ENCODE measurements at places on chromosomes 4 and X.
A peak's percentile ranks its signal among the peaks of the same experiment; 100 is the strongest.

GRCh38 chrX:108064613-108065012, 19.7 kb downstream of the VSIG1 start:
- no peak for DNase-seq

GRCh38 chr4:101973361-101973760, 182.8 kb downstream of the BANK1 start:
- no peak for DNase-seq

GRCh38 chr4:125639182-125639621, 324.4 kb downstream of the FAT4 start:
- DNase-seq: no peak

DNA sequence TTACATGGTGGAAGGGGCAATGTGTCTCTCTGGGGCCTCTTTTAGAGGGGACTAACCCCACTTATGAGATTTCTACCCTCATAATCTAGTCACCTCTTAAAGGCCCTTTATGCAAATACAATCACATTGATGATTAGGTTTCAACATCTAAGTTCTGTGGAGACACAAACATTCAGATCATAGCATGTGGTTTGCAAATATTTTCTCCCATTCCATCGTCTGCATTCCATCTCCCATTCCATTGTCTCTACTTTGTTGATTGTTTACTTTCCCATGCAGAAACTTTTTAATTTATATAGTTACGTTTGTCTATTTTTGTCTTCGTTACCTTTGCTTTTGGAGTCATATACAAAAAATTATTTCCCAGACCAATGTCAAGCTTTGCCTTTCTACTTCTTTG, 927.5 kb upstream of the INTU start:
- DNase-seq: no peak

GRCh38 chr4:76943129-76943620, 6.4 kb upstream of the SEPTIN11 start:
- DNase-seq: no peak

DNA sequence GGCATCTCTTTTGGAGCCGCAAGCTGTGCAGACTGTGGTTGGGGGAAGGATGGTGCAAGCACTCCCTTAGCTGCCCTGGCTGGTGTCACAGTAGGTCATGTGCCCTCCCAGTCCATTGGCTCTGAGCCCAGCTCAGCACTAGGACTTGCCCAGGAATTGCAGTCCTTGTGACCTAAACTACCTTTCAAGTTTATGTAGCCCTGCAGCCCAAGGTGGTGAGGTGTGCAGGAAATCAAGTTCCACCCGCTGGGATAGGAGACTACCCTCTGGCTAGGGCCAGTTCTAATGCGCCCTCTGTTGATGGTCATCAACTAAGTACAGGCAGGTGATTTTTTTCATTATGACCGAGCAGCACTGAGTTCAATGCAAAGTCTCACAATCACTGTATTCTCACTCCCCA, 335.2 kb downstream of the UBE2NL start:
- DNase-seq: no peak

- no peak for DNase-seq
Observed at GRCh38 chr4:80268936-80269335, 2.5 kb downstream of the FGF5 start.

DNA sequence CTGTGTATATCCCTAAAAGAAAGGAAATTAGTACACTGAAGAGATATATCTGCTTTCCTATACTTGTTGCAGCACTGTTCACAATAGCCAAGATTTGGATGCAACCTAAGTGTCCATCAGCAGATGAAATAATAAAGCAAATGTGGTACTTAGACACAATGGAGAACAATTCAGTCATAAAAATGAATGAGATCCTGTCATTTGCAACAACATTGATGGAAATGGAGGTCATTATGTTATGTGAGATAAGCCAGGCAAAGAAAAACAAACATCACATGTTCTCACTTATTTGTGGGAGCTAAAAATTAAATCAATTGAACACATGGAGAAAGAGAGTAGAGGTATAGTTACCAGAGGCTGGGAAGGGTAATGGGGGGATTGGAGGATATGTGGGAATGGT, 611.9 kb downstream of the STPG2 start:
- no peak for DNase-seq

GRCh38 chrX:121864561-121864960, 817.2 kb downstream of the GLUD2 start:
- DNase-seq: no peak

- DNase-seq: no peak
Observed at GRCh38 chr4:189845145-189845846, 95.4 kb upstream of the FRG1 start.

- no peak for DNase-seq
Observed at GRCh38 chr4:16029262-16029661, 54.6 kb downstream of the PROM1 start.

- no peak for DNase-seq
Observed at GRCh38 chrX:77622233-77622632, 163.8 kb downstream of the ATRX start.

- no peak for DNase-seq
Observed at GRCh38 chrX:76420237-76420636, 7.3 kb upstream of the MAGEE1 start.

DNA sequence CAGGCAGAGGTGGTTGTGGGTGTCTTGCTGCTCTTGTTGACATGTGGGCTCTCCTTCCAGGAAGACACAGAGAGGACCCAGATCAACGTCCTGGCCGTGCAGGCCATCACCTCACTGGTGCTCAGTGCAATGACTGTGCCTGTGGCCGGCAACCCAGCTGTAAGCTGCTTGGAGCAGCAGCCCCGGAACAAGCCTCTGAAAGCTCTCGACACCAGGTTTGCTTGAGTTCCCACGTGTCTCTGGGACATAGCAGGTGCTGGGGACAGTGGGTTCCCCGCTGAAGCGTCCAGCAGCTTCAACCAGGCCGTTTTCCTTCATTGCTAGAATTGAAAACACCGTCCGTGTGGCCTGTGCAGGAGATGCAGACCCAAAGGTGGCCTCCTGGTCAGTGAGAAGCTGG, 25.6 kb upstream of the MSANTD1 start:
- DNase-seq: no peak

GRCh38 chr4:2305766-2306501, 44.0 kb upstream of the MXD4 start:
- no peak for DNase-seq

DNA sequence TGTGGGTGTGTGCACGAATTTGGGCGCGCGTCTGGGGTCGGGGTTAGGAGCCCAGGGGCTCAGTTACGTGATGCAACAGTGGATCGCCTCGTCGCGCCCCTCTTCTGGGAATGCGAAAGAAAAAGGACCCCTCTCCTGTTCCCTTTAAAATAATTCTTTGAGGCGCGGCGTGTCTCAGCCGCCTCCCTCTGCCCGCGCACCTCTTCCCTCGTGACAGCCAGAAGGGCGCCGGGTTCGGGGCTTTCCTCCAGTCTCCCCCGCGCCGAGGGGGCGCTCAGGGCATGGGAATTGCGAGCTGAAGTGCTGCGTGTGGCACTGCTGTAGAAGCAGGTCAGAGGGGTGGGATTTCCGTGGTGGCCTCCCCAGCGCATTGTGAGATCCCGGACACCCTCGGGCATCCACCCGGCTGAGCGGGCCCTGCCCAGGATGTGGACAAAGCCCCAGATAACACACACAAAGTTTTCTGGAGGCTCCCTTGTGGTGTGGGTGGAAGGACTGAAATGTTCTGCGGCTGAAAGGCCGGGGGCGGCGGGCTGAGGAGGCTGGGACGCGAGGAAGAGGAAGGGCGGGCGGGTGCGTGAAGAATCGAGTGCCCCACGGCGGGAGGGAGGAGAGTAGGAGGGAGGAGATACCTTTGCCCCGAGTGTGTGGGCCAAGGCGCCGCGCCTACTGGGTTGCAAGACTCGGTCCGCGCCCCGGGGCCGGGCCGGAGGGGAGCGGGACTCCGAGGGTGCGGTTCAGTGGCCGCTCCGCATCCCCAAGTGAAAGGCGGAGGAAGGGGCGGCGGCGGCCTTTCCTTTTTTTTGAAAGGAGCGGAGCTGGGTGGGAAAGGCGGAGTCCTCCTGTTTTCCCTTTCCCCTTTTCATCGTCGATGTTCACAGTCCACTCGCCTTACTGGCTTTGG, 752 bp downstream of the SEPTIN11 start:
- DNase-seq: peak; percentile 75

DNA sequence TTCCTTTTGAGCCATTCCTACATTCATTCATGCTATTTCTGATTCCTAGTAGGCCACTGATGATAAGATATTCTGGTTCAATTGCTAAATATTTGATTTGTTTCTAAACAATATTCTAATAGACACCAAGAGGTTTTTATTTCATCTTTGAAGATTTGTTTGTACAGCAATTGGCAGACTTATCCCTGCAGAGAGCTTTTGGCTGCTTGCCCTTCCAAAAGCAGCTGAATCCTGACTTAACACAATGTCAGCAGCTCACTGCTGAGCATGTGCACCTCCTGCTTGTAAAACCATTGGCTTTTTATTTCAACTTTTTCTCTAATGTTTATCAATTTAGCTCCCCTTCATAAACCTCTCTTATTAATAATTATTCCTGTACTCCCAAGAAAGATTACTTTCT, 45.3 kb downstream of the MMRN1 start:
- no peak for DNase-seq

DNA sequence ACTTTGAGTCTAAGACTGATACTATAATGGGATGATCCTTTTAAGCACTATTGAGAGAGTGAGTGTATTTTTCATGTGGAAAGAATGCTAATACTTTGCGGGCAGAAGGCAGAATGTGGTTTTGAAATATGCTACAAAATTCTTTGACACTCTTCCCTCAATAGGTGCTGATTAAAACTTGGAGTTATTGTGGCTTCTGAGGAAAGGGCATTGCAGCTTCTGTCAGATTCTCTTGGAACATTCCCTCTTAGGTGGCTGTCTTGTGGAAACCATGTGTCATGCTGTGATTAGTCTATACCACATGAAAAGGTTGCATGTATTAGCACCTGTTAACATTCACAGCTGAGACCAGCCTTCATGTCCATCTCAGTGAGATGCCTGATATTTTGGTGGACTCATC, 547.0 kb downstream of the STIM2 start:
- no peak for DNase-seq

- DNase-seq: no peak
Observed at GRCh38 chr4:183321516-183321915, 710 bp downstream of the CLDN24 start.

- peak; percentile 76 for DNase-seq
Observed at GRCh38 chrX:49155243-49155899, 7.2 kb upstream of the MAGIX start.

- no peak for DNase-seq
Observed at GRCh38 chrX:88988796-88989195, 241.8 kb downstream of the CPXCR1 start.

- DNase-seq: no peak
Observed at GRCh38 chr4:3875466-3875865, 109.3 kb downstream of the ADRA2C start.

- DNase-seq: no peak
Observed at GRCh38 chrX:17053502-17053901, 107.0 kb downstream of the REPS2 start.

DNA sequence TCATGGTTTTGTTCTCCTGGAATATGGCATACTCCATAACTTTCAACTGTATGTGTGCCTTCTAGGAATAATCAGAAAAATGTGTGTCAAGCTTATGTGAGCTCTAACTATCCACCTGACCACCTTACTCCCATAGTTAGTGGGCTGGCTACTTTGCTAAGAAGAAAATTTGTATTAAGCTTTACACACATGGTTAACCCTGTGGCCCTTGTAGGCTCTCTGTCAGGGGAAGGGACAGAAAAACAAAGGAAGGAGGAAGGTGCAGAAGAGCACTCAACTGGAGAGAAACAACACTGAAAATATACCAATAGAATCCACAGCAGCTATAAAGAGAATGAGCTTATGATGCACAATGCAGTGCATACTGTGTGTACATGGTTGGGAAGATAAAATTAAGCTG, 84.6 kb downstream of the PPP3CA start:
- DNase-seq: no peak

- DNase-seq: no peak
Observed at GRCh38 chrX:9738151-9738550, 27.5 kb downstream of the GPR143 start.

- no peak for DNase-seq
Observed at GRCh38 chr4:182354867-182355266, 111.7 kb downstream of the TENM3 start.

DNA sequence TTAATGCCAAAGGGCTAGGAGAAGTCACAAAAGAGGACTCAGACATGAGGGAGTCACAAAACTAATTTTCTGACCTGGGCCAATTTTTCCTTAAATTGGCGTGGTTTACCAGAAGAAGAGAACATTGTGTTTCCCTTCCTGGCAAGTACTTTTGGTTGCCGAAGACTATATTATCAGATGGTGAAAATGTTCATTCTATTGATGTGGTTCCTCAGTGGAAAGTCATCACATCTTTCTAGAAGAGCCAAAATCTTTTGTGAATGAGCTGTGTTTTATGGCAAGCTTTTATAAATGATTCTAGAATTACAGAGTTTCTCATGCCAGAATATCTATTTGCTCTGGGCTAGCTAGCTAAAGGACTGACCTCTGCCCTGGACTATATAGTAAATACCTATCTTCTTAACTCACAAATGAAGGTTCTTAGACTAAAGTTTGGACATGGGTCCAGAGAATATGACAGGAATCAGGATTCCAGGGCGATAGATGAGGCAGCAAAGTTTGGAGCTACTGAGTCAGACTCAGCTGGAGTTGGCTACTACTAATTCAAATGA, 288.9 kb downstream of the IL1RAPL2 start:
- DNase-seq: no peak

- no peak for DNase-seq
Observed at GRCh38 chrX:41881166-41881565, 42.2 kb downstream of the CASK start.

DNA sequence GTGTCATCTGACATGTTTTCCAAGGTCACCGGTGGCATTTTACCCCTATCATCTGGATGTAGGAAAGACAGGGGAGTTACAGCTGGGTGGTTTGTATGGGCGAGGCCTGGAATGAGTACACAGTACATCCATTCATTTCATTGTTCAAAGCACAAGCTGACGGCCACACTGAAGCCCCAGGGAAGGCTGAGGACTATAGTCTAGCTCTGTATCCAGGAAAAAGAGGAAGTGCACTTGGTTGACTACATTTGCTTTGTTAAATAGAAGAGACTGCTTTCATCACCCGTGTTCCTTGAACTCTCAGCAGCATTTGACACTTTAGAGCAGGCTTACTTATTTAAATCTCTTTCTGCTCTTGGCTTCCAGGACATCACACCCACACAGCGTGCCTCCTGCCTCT, 1041.0 kb upstream of the TENM3 start:
- no peak for DNase-seq

- no peak for DNase-seq
Observed at GRCh38 chrX:46788902-46789301, 30.0 kb upstream of the SLC9A7 start.

DNA sequence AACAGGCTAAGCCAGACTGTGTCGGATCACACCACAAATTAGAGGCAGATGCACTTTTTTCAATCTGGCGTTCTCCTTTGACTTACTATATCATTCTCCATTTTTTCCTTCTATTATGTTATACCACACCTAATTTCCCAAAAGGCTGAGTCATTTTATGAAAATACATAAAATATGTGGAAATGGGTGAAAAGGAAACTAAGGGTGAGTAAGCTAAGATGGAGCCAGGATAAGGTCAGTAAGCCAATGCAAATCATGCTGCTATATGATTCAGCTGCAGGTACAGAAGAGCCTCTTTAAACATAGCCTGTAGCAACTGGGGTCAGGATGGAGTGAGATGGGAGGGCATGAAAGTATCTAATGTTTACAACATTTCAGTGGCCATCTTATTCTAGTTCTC, 94.0 kb upstream of the TEX13A start:
- DNase-seq: no peak

Measured in ascending aorta (tissue), 2 donors.